ENCODE measurements at places on chromosomes 5 and 9. TPM values are rescaled to one million over a fixed set of nuclear protein-coding genes. Genes with fewer than 3 reads are reported as not detected.

DNA sequence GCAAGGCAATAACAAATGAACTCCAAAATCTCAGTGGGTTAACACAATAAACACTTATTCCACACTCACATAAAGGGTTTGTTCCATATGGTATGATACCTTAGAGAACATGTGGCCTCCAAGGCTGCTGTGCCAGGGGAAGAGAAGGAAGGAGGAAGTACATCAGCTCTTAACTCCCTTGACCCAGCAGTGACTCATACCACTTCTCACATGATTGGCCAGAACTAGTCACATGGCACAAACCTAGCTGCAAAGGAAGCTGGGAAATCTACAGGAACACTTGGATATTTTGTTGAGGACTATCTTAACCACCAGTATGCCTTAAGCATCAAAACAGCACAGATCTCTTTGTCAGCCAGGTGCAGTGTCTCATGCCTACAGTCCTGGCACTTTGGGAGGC is 99.3 kb downstream of the SLIT3 start:
- DNase-seq, result no peak

GRCh38 chr9:72473474-72474261 is 47.7 kb upstream of the TMC1 start:
- DNase-seq, result no peak

- DNase-seq, result no peak
Observed at GRCh38 chr9:69173891-69174615, at the start of gene TJP2. Gene TJP2, plus strand, starts transcription at chr9:69174277. Its CDS starts 96 bp downstream, at chr9:69174373.

DNA sequence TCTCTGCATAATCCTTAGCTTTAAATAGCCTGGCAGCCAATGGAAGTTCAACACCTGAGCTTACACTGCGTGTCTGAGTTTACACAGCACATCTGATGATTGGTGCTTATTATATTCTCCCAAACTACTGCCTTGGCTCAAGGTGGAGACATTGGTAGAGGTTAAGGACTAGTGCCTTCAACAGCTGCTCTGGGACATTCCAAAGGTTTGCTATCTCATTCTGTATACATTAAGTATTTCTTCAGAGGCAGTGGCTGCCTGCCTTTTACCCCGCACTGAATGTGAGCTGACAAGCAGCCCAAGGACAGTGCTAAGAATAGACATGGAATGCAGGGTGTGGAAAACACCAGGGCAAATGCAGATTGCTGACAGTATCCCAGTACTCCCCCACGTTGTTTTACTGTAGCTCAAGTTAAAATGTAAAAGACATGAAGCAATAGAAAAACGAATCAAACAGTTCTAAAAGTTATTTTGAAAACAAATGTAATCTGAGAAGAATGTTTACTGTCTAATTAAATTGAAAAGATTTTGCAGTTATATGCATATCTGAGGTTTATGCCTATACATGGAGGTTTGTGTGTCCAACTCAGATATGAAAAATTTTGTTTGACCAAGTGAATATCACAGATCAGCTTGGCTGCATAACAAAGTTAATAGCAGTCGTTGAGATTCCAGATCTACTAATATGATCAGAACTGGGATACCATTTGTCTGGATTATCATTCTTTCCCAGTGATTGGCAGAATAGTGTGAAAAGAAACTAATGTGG is 1.8 kb downstream of the HSPB3 start:
- no peak for DNase-seq

DNA sequence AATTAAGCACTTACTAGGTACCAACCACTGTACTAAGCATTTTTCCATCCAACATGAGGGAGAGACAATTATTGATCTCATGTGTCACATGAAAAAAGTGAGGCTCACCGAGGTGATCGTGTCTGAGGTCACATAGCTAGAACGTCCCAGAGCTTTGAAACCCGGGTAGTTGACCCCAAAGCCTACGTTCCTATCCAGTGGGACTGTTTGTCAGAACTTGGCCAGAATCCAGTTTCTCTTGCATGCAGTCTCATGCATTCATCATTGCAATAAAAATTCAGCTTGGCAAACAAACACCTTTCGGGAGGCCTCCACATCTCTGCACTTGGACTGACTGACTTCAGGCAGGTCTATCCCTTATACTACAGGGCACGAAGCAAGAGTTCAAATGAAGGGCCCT is 23.4 kb upstream of the FAT2 start:
- no peak for DNase-seq

GRCh38 chr9:137114613-137115393 is at the start of gene DPP7:
Gene DPP7, minus strand, starts transcription at chr9:137114733. Its CDS starts 20 bp downstream, at chr9:137114713.
- no peak for DNase-seq

DNA sequence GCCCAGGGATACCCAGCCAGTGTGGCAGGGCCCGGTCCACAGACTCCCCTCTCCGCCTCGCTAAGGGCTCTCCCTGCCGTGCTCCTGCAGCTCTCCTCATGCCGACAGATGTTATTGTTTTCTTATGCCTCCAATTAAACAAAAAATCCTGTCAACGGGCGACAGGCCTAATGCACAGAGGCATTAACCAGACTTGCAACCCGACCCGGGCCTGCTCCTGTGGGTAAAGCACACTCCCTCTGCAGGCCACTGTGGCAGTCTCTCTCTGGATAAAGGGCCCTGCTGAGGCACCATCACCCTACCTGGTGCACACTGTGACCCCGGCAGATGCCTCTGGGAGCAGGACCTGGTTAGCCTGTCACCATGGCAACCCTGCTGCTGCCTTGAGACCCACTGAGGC is 27.5 kb upstream of the HAND1 start:
- DNase-seq, result no peak

DNA sequence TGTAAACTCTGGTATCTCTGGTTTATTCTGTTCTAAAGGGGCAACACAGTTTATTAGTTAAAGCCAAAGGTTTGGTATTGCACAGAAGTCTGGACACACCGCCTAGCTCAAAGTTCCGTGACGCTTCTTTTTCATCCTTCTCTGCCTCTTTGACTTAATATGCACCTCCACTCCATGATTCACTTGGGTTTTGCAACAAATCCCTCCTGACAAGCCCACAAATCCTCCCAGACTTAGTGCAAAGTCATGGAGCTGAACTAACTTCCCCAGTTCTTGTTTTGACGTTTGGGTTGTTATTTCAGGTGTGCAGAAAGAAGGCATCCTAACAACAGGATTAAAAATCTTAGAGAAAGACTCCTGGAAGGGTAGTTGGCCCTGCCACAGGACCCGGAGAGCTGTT is 441.6 kb upstream of the DMAC1 start:
- DNase-seq, result no peak

DNA sequence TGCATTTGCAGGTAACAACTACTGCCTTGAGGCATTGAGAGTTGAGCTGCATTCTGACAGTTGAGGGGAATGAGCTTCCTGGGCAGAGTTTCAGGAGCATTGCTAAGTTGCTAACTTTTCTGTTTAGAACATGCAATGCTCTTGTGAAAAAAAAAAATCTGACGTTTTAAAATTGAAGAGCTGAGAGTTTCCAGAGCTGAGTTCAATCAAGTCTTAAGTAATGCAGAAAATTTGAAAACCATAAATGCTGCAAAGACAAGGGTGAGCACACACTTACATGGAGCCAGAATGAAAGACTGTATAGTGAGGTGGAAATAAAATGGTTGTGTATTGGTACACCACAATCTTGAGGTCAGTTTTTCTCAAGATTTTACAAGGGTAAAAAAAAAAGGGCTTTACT is 166.0 kb downstream of the GABRB2 start:
- no peak for DNase-seq

DNA sequence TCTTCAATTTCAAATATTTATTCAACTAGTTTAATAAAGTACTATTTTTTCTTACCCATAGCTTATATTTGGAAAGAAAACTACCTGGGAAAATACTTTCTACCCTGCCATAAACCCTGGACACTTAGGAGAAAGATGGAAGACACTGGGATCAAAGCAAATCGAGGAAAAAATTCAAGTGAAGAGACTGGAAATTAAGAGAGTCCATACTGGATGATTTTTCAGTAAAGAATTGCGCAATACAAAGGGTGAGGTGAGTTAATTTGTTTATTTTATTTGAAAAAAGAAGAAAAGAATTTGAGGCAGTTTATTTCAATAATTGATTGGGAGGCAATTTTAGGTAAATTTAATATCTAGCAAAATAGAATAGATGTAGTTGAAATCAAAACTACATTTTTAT is 331.8 kb upstream of the ITGA1 start:
- DNase-seq, result no peak

GRCh38 chr5:883475-884181 is 9.0 kb downstream of the BRD9 start:
- no peak for DNase-seq

DNA sequence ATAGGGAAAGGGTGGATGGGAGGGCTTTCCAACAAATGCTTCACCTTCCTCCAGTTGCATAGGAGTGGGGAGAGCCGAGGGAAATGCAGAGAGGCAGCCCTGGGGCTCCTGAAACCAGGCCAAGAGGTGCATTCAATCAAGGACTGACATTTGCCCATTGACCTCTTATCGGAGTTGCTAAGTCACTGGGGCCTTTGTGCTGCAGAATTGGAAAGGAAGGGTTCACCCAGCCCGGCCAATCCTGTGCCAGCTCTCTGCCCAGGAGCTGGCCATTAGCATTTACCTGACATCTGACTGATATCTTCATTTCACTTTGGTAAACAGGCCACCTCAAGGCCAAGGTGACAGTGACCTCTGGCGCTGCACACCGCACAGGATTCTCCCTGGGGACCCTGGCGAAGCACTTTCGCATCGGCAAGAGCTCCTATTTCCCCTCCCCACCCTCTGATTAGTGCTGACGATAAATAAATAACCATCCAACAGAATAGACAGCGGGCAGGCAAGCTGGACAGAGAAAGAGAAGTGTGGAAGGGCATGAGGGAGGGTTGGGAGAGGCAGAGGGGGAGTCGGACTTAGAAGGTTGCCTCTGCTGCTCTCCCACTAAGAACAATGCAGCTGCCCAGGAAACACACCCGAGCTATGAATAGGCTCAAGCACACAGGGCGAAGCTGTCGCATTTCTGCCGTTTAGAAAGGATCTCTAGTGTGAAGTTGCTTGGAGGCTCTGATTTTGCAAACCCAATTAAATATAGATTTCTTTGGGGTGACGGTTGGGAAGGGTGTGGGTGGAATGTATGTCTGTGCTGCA is 57.0 kb upstream of the BOD1 start:
- no peak for DNase-seq

- DNase-seq, result no peak
Observed at GRCh38 chr9:128558431-128559310, 6.3 kb downstream of the SPTAN1 start.

- DNase-seq, result no peak
Observed at GRCh38 chr5:37838933-37839341, 904 bp downstream of the GDNF start.

DNA sequence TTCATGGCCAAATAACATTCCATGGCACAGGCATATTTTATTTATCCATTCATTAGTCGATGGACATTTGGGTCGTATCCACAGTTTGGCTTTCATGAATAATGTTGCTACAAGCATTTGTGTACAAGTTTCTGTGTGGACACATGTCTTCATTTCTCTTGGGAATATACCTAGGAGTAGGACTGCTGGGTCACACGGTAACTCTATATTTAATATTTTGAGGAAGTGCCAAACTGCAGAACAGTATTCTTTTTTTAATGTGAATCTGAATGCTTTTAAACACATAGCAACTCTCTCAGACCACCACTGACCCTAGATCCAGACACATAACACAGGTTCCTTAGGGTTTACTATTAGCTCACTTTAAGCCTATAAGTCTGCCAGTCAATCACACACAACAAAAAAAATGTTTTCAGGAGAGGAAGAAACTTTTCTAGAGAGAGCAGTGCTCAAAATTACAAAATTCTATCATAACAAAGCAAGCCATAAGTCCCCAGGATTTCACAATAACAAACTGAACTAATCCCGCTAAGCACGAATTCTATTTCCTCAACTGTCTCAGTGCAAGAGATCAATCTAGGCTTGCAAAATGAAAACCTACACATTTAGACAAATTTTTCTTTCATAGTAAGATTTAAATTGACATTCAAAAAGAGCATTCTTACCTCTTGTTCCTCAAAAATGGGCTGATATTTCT is 41.8 kb upstream of the GABBR2 start:
- DNase-seq, result no peak

The LECT2 gene
- 2.1 TPM for polyA plus RNA-seq

The ZNF608 gene
- 68.3 TPM for polyA plus RNA-seq

The ROPN1L gene
- 0.78 TPM for polyA plus RNA-seq

The TOR4A gene
- polyA plus RNA-seq, result 3.7 TPM
